Suprapubic skin (tissue), 4 donors: ENCODE measurements at places on chromosomes 7 and 10. TPM values are rescaled to one million over a fixed set of nuclear protein-coding genes. Genes with fewer than 3 reads are reported as not detected.
A peak's percentile ranks its signal among the peaks of the same experiment; 100 is the strongest.

CH25H gene
- 1.2 TPM for total RNA-seq

GLCCI1 gene
- total RNA-seq: 19.9 TPM

DNA sequence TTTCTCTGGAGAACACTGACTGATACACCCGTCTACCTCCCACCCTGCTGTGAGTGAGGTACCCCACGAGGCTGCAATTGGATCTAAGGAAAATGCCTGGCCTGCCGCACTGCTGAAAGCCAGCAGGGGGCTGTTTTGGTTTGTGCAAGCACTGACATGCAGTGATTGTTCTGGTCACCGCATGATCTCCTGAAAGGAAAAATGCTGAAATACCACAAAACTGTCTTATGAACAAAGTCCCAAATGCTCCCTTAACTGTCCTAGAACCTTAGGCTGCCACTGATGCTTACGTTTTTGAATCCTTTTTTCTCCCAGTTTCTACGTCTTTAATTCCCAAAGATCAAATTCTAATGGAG lies 132.7 kb downstream of the JCAD start:
- H3K27ac ChIP-seq: no peak overlapping the region
- H3K36me3 ChIP-seq: no peaks in the 10 kb centered on the region
- H3K4me1 ChIP-seq: peaks cover 9% of the 10 kb centered on the region

DNA sequence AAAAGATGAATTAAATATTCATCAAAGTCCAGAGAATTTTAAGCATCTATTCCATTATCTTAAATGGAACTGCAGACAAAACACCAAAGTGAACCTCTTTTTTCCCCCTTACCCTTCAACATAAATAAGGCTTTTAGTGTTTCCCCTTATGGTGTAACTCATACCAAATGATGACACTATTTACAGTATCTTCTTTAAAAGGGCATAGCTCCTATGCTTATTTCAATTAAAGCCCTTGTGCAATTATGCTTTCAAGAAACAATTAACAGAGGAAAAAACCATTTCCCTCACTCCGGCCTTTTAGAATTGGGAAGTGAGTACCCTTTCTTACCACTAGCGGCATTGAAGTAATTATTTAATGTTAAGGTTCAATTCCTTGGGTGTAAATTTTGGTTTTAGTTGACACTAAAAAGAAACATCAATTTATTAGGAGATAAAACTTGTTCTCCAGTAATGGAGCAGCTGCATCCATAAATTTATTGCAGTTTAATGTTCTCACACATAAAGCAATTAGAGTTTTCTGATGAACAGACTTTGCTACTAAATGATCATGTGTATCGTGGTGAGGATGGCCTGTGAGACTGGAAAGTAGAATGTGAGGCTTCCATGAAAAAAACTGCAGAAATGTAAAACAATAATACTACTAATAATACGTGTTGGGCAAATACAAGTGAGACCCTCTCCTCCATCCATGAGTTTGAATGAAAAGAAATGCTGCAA lies 661.3 kb downstream of the PARD3 start:
- H3K36me3 ChIP-seq: no peaks in the 10 kb centered on the region
- H3K4me1 ChIP-seq: peaks cover 10% of the 10 kb centered on the region
- H3K27me3 ChIP-seq: no peaks in the 10 kb centered on the region

DNA sequence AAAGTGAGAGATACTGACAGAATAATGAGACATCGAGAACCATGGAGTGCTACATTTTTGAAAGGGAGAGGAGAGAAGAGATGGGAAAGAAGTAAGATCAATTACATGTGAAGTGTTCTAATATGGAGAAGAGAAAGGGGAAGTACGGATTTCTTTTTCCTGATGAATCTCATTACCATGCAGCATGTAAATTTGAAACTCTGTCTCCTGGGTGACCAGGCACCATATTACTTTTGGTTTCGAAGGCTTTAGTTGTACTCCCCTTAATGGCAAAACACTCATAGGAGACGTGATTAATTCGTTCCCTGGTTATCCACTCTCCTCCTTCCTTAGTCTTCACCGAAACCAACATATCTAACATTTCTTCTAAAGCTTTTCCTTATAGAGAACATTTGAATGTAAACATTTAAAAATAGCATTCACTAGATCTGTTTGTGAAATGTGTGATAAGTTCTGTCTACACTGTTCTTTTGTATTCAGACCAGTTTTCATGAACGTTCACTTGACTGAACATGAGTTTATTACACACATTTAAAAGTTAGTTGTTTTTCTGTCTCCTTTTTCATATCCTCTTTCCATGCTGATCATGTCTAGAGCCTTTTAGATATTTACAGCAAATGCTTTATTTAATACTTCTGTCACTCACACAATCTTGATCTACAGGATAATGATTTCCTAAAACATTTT lies 80.2 kb upstream of the MSRB2 start:
- DNase-seq: no peak
- H3K4me3 ChIP-seq: no peak overlapping the region
- H3K4me1 ChIP-seq: no peaks in the 10 kb centered on the region
- H3K27me3 ChIP-seq: no peaks in the 10 kb centered on the region
- no peak overlapping the region for H3K27ac ChIP-seq
- H3K36me3 ChIP-seq: no peaks in the 10 kb centered on the region

BAZ1B gene
- 28.1 TPM for total RNA-seq

DNA sequence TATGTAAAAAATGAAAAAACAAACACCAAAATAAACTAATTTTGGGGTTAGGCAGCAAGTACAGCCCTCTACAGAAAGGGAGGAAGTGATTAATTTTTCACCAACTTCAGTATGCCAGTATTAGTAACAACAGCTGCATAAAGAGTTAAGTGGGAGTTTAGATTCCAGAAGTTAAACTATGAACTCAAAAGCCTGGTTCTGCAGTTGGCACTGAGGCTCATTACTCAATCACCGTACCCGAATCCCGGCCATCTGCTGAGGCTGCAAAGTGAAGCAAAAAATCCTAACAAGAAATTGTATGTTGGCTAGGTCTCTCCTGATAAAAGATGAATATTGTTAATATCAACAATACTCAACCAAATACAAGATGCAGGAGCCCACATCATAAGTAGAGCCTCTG lies 4.0 kb downstream of the NUDT5 start:
- no peaks in the 10 kb centered on the region for H3K27me3 ChIP-seq
- no peak overlapping the region for H3K4me3 ChIP-seq
- H3K27ac ChIP-seq: no peak overlapping the region
- peaks cover 33% of the 10 kb centered on the region for H3K4me1 ChIP-seq
- DNase-seq: no peak

- peaks cover 2% of the 10 kb centered on the region for H3K36me3 ChIP-seq
- H3K4me3 ChIP-seq: no peak overlapping the region
- H3K27me3 ChIP-seq: no peaks in the 10 kb centered on the region
- peaks cover 13% of the 10 kb centered on the region for H3K4me1 ChIP-seq
- peak; percentile 78 for DNase-seq
Observed at GRCh38 chr10:77970869-77971803, 44.6 kb upstream of the DLG5 start.

- H3K36me3 ChIP-seq: no peaks in the 10 kb centered on the region
- no peak for DNase-seq
- H3K4me1 ChIP-seq: peaks cover 44% of the 10 kb centered on the region
Observed at GRCh38 chr10:122127943-122128342, 139.0 kb downstream of the TACC2 start.

GRCh38 chr7:130154131-130154500 lies 51.1 kb downstream of the TMEM209 start:
- no peaks in the 10 kb centered on the region for H3K36me3 ChIP-seq
- H3K27me3 ChIP-seq: no peaks in the 10 kb centered on the region
- H3K4me3 ChIP-seq: no peak overlapping the region
- peaks cover 19% of the 10 kb centered on the region for H3K4me1 ChIP-seq
- no peak overlapping the region for H3K27ac ChIP-seq
- DNase-seq: no peak

DNA sequence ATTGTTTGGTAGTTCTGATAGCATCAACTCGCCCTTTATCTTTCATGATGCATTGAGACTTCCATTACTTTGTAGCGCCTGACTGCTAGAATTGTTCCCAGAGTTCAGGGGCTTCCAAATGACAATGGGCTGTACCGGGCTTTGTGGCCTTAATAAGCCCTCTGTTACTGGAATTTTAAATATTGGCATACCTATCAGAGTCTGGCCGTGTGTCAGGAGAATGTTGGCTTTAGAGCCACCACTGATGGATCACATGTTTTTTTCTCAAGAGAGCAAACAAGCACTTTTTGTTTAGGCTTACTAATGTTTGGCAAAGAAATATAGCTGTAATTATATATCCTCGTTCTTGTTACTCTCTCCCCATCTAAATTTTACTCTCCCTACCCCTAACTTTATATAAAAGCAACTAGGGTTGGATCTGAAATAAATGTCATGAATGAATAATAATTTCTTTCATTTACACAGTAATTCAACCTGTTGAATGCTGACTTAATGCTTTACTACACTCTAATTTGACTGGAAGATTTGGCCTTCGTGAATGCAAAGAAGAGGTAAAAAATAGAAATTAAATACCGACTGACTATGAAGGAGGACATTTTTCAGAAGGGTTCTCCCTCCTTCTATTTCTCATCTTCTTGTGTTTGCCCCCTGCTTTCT lies 396.7 kb downstream of the AUTS2 start:
- H3K36me3 ChIP-seq: no peaks in the 10 kb centered on the region
- H3K4me3 ChIP-seq: no peak overlapping the region
- no peak overlapping the region for H3K27ac ChIP-seq

CUL2 gene
- 23.1 TPM for total RNA-seq

GRCh38 chr10:98980353-98980752 lies 255.3 kb downstream of the HPSE2 start:
- no peak for DNase-seq

DNA sequence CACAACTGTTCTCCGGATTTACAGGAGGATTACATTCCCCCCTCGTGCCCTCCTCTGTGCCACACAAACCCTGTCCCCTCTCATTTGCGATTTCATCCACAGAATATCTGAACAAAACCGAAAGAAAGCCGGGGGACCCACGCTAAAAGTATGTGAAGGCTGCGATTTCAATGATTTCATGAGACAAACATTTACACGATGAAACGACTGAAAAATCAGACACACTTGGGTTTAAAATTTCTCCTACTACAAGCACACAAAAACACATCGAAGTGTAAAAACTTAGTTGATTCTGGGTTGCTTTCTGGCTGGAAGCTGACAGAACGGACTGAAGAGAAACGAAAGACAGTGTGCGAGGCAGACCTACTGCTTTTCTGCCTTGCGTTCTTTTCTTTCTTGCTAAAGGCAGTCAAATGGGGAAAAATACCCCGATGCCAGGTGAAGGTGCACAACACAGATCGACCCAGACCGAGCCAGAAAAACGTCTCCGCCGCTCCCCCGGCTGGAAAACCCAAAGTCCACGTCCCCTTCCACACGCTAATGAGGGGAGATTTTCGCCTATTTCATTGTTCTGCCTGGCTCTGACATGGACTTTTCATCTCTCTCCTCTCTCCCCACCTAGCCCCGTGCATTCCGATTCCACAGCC lies 1.2 kb downstream of the HIPK2 start:
- no peak for DNase-seq
- H3K27me3 ChIP-seq: peaks cover 2% of the 10 kb centered on the region
- peak overlapping the region; percentile 84 for H3K4me3 ChIP-seq

DNA sequence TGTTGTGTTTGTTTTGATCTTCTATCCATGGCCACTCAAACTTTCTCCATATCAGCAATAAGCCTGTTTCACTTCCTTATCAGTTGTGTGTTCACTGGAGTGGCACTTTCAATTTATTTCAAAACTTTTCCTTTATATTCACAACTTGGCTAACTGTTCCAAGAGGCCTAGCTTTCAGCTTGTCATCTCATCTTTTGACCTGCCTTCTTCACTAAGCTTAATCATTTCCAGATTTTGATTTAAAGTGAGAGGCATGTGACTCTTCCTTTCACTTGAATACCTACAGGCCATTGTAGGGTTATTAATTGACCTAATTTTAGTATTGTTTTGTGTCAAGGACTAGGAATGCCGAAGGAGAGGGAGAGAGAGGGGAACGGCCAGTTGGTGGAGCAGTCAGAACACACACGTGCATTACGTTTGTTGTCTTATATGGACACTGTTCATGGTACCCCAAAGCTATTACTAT lies 5.5 kb upstream of the GNAT3 start:
- no peak overlapping the region for H3K27ac ChIP-seq
- no peak for DNase-seq
- H3K4me1 ChIP-seq: no peaks in the 10 kb centered on the region
- H3K4me3 ChIP-seq: no peak overlapping the region
- no peaks in the 10 kb centered on the region for H3K27me3 ChIP-seq

GRCh38 chr7:64849924-64850499 lies 53.1 kb upstream of the ZNF273 start:
- peaks cover 20% of the 10 kb centered on the region for H3K4me1 ChIP-seq
- H3K4me3 ChIP-seq: peak overlapping the region; percentile 1
- peak overlapping the region; percentile 79 for H3K27ac ChIP-seq
- H3K27me3 ChIP-seq: no peaks in the 10 kb centered on the region
- H3K36me3 ChIP-seq: no peaks in the 10 kb centered on the region

CCL24 gene
- 2.6 TPM for total RNA-seq

DNA sequence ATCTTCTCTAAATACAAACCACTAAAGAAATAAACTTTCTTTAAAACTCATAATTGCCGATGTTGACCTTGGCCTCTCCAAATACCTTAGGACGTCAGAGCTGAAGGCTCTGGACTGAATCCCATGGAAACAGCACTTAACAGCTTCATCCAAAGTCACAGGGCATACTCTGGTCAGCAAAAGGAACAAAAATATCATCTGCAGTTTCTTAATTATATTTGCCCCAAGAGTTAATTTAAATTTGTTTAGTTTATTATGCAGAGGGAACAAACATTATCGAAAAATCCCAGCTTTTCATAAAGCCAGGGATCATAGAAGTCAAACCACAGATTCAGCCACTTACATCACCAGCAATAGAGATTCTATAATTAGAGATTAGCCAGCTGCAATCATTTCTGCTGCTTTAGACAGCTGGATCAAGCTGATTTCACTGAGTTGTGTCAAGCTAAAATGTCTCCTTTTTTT lies 20.5 kb upstream of the FAM13C start:
- H3K27me3 ChIP-seq: no peaks in the 10 kb centered on the region
- no peak for DNase-seq
- H3K4me3 ChIP-seq: no peak overlapping the region
- no peaks in the 10 kb centered on the region for H3K36me3 ChIP-seq

GRCh38 chr10:122710576-122710975 lies 10.9 kb upstream of the C10orf120 start:
- peaks cover 40% of the 10 kb centered on the region for H3K27me3 ChIP-seq
- H3K4me1 ChIP-seq: peaks cover 10% of the 10 kb centered on the region
- H3K27ac ChIP-seq: no peak overlapping the region
- H3K36me3 ChIP-seq: no peaks in the 10 kb centered on the region

AEBP1 gene
- 27.3 TPM for total RNA-seq

DNA sequence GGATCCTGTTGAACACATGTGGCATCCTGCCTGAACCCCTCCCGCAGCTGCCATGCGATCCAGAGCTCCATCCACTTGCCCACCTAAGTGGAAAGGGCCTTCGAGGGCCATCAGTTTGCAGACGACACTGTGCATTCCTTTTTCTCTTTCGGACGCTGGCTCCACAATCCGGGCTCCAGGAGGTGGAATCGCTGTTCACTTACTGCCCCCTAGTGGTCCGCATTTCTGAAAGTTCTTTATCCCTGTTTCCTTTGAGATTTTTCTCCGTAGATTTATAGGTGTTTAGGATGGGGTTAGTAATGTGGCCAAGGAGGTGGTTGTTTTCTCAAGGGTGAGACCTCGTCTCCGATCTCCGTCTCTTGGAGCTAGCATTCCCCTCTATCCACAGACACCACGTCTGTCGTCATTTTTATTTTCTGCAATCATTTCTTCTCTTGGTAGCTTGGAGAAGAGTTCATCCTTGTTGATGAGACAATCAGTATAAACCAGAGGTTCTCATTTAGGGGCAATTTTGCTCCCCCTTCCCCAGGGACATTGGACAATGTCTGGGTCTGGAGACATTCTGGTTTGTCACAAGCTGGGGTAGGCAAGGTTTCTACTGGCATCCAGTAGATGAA lies 204.6 kb downstream of the ARHGAP21 start:
- DNase-seq: no peak
- H3K4me3 ChIP-seq: no peak overlapping the region
- peak overlapping the region; percentile 14 for H3K27ac ChIP-seq
- peaks cover 7% of the 10 kb centered on the region for H3K4me1 ChIP-seq

- H3K36me3 ChIP-seq: no peaks in the 10 kb centered on the region
- no peak overlapping the region for H3K4me3 ChIP-seq
- H3K27me3 ChIP-seq: no peaks in the 10 kb centered on the region
Observed at GRCh38 chr7:88115816-88116215, 104.0 kb downstream of the SRI start.
